Adipocyte (in vitro differentiated cells): ENCODE measurements at places on chromosomes 13 and 19.

GRCh38 chr13:21606796-21607195, 2.8 kb upstream of the MICU2 start:
- no peak for DNase-seq

DNA sequence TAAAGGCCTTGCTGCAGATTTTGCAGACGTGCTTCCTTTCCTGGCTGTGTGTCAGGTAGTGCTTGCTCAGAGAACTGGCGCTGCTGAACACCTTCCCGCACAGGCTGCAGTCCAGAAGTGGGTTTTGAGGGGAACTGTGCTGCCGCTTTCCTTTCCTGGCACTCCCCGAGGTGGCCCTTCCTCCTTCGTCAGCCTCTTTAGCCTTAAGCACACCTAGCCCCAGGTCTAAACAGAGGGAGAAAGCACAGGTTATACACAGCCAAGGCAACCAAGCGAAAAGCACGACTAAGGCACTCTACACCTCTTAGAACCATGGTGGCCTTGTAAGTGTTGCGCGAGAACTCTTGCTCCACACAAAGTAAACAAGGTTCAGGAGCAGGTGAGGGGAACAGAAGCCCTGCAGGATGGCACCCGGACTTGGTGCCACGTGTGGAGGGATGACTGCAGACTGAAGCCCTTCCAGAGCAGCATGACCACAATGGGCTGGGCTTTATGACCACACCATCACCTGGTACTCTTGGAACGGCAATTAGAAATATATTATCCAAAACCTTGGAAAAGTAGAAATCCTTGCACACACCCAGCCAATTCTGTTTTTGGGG, 23.6 kb downstream of the ZNF541 start:
- no peak for DNase-seq

- DNase-seq = no peak
Measured at GRCh38 chr13:22076658-22077057, 405.8 kb downstream of the FGF9 start.

DNA sequence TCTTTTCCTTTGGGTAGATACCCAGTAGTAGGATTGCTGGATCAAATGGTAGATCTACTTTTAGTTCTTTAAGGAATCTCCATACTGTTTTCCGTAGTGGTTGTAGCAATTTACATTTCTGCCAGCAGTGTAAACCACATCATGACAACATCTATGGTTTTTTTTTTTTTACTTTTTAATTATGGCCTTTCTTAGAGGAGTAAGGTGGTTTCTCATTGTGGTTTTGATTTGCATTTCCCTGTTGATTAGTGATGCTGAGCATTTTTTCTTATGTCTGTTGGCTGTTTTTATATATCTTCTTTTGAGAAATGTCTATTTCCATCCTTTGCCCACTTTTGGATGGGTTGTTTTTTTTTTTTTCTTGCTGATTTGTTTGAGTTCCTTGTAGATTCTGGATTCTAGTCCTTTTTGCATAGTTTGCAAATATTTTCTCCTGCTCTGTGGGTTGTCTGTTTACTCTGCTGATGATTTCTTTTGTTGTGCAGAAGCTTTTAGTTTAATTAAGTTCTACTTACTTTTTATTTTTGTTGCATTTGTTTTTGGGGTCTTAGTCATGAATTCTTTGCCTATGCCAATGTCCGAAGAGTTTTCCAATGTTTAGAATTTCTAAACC, 38.8 kb downstream of the TDRD3 start:
- DNase-seq = no peak

- no peak for DNase-seq
Measured at GRCh38 chr13:38900188-38900587, 90.4 kb downstream of the STOML3 start.

GRCh38 chr13:114058051-114058867, 74.2 kb downstream of the RASA3 start:
- no peak for DNase-seq
